ENCODE measurements at places on chromosomes 16 and 17. TPM values are rescaled to one million over a fixed set of nuclear protein-coding genes. Genes with fewer than 3 reads are reported as not detected.
A peak's percentile ranks its signal among the peaks of the same experiment; 100 is the strongest.

- peak; percentile 72 for DNase-seq
These were observed 154.1 kb upstream of the PLCG2 start for GRCh38 chr16:81624760-81625543.

- DNase-seq: peak; percentile 16
These were observed 31.0 kb downstream of the SOX9 start for GRCh38 chr17:72151565-72152386.

- DNase-seq: no peak
These were observed 794 bp downstream of the ANKS3 start for GRCh38 chr16:4733211-4733742.

- no peak for DNase-seq
These were observed 170.5 kb upstream of the MPHOSPH6 start for GRCh38 chr16:82340531-82340930.

DNA sequence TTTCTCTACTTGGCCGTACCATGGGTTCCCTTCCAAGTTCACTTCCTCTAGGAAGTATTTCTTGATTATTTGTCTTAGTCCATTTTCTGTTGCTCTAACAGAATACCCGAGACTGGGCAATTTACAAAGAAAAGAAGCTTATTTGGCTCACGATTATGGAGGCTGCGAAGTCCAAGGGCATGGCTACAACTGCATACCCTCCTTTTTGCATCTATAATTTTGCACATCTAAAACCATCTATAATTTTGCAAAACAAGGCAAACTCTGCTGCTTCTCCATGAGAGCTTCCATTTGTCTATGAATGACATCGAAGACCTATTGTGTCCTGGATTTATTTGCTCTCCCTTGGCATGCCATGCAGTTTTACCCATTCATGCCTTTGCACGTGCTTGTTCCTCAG, 27.6 kb upstream of the RGS9 start:
- no peak for DNase-seq

- DNase-seq: peak; percentile 94
These were observed 2.0 kb downstream of the ZNF771 start for GRCh38 chr16:30409125-30410060.

GRCh38 chr16:64339052-64339770, 782.7 kb downstream of the CDH11 start:
- DNase-seq: no peak

- no peak for DNase-seq
These were observed 754 bp downstream of the RAB11FIP4 start for GRCh38 chr17:31392002-31392855.

The C16orf54 gene
- total RNA-seq: not detected

The EXOC3L1 gene
- total RNA-seq: 45.8 TPM

Data from dermis blood vessel endothelial cell (primary cell).